ENCODE measurements at places on chromosomes 16 and 17. TPM values are rescaled to one million over a fixed set of nuclear protein-coding genes. Genes with fewer than 3 reads are reported as not detected.

The NPIPB13 gene
- 3.2 TPM for total RNA-seq

The DOC2A gene
- 0.38 TPM for total RNA-seq

The KRTAP3-1 gene
- total RNA-seq: not detected

The CPNE2 gene
- total RNA-seq: 9.6 TPM

The HBZ gene
- total RNA-seq: not detected

The KIF2B gene
- not detected for total RNA-seq

DNA sequence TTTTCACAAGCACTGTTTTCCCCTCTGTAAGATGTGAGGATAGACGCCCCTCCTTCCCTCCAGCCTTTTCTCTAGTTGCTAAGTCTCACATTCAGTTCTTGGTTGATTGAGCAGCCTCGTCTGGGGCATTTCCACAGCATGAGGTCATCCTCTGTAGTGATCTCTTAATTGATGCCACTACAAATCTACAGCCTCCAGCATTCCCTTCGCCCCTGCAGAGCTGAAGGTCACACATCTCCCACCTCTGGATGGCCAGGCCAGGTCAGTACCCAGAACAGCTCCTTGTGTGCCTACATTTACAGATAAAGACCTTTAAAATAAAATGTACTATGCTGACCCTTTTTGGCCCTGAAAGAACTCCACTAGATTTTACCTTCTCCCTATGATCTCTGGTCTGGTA lies 32.5 kb upstream of the CDH11 start:
- no peak for DNase-seq

DNA sequence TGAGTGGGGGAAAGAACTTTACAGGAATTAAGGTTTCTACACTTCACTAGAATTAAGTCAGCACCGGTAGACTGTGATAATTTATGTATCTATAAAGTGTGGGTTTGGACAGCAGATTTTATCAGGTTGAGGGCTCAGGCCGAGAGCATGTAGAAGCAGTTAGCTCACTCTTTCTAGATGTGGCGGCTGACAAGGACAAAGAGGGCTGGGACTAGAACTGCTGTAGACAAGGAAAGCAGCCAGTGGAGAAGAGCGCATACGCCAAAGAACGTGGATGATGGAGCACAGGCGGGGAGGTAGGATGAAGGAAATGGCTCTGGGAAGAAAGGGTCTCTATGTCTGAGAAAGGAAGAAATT lies 504 bp upstream of the GOSR1 start:
- no peak for DNase-seq

DNA sequence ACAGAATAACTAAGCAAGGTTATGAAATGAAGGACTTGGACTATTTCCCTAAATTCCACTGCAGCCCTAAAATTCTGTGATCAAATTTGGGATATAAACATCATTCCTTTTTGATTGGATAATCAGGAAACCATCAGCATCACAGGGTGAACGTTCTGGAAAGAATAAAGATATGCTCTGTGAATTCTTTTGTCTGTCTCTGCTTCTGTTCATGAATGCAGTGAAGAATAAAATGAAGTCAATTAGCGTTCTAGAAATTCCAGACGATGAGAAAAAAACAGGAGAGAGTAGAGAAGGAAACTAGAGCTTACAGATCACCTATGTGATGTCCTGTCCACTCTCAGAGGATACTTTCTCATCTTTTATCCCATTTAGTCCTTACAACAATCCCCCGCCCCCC lies 295.1 kb upstream of the SOX9 start:
- DNase-seq: no peak

GRCh38 chr16:70608521-70608920 lies 37.8 kb upstream of the IL34 start:
- no peak for DNase-seq
